ENCODE measurements at places on chromosomes 13 and 19. TPM values are rescaled to one million over a fixed set of nuclear protein-coding genes. Genes with fewer than 3 reads are reported as not detected.

- DNase-seq = no peak
Measured at GRCh38 chr13:29103065-29103800, 283.1 kb downstream of the MTUS2 start.

ZNF121 gene
- polyA plus RNA-seq = 2.1 TPM

SERPINE3 gene
- polyA plus RNA-seq = not detected

- DNase-seq = no peak
Measured at GRCh38 chr13:77915686-77916085, 2.9 kb downstream of the EDNRB start.

GRCh38 chr13:86383151-86383550, 583.9 kb upstream of the SLITRK6 start:
- DNase-seq = no peak

- DNase-seq = no peak
Measured at GRCh38 chr13:101949681-101950080, 452.2 kb downstream of the FGF14 start.

ZNF235 gene
- polyA plus RNA-seq = 5.1 TPM

GRCh38 chr13:28819735-28820098, 422 bp upstream of the MTUS2 start:
- DNase-seq = no peak

ZNF600 gene
- 20.1 TPM for polyA plus RNA-seq

DNA sequence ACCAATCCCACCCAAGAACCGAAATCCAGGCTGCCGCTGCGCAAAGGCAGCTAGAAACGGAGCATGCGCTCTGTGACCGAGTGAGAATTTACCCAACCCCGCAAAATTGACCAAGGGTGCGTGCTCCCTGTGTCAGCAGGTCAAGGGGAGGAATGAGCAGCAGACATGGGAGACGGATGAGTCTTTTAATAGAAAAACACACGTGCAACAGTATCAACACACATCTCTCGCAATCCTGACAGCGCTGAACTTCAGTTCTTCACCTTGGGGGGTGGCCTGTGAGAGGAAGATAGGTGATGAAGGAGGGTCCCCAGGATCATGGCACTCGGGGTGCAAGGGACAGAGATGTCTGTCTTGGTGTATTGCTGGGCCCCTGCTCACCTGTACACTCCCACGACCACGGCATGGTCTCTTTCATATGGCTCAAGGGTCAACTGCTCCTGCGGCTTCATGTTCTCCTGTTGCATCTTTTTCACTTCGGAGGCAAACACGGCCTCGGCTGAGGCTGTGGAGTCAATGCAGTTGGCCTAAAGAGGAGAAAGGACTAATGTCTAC, 402 bp upstream of the DYRK1B start:
- no peak for DNase-seq

KLK2 gene
- polyA plus RNA-seq = not detected

DNA sequence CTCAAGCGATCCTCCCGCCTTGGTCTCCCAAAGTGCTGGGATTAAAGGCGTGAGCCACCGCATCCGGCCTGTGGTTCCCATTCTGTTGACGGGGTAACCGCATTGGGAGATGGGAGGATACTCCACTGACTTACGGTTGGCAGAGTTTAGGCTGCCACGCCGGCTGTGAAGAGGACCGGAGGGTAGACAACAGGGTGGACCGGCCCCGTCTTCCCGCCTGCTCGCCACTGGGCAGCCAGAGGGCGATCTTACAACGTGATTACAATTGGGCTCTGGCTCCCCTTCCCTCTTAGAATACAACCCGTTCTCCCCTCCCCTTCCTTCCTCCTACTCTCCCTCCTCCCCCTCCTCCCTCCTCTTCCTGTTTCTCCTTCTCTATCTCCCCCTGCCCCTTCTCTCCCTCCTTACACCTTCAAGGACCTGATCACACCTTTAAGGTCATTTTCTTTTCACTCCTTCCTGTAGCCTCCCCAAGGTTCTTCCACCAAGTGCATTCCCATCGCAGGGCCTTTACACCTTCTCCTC, 957 bp upstream of the CCDC194 start:
- peak; percentile 24 for DNase-seq

- no peak for DNase-seq
Measured at GRCh38 chr19:55530996-55531395, 5.9 kb downstream of the SBK2 start.

DNA sequence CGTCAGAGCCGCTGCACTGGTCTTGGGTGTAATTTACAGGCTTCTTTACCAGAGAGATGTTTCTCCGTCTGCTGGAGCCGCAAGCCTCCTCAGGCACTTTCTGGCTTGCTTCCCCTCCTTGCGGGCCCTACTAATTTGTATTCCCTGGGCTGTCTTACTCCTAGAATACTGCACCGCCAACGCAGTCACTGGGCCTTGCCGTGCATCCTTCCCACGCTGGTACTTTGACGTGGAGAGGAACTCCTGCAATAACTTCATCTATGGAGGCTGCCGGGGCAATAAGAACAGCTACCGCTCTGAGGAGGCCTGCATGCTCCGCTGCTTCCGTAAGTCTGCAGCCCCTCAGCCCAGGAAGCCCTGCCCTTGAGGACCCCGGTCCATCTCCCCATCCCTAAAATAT, 14.1 kb upstream of the C19orf33 start:
- DNase-seq = no peak

DNA sequence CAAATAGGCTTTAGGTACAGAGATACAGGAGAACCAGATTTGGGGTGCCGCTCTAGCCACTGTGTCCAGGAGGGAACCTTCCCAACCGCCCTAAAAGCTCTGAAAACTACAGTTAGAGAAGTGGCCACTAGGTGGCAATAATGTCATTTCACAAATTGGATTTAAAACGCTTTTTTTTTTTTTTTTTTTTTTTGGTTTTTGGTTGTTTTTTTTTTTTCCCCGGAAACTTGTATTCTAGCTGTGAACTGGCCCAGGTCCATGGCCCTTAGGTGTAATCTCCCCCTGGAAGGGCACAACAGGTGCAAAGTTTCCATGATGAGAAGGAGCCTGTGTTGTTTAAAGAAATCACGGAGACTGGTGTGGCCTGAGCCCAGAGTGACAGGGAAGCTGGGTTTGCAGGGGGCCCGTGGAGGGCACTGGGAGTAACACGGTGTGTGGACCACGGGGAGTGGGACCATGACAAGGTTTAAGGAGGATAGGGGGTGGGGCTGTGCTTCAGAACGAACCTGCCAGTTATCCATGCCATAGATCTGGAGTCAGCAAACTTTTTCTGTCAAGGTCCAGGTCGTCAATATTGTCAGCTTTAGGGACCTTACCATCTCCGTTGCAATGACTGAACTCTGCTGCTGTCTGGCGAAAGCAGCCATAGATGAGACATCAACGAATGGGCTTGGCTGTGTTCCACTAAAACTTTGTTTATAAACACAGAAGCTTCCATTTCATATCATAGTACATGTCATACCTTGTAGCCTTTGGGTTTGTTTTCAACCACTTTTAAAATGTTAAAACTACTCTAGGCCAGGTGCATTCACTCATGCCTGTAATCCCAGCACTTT, 10.1 kb downstream of the OR1I1 start:
- DNase-seq = peak; percentile 65

DNA sequence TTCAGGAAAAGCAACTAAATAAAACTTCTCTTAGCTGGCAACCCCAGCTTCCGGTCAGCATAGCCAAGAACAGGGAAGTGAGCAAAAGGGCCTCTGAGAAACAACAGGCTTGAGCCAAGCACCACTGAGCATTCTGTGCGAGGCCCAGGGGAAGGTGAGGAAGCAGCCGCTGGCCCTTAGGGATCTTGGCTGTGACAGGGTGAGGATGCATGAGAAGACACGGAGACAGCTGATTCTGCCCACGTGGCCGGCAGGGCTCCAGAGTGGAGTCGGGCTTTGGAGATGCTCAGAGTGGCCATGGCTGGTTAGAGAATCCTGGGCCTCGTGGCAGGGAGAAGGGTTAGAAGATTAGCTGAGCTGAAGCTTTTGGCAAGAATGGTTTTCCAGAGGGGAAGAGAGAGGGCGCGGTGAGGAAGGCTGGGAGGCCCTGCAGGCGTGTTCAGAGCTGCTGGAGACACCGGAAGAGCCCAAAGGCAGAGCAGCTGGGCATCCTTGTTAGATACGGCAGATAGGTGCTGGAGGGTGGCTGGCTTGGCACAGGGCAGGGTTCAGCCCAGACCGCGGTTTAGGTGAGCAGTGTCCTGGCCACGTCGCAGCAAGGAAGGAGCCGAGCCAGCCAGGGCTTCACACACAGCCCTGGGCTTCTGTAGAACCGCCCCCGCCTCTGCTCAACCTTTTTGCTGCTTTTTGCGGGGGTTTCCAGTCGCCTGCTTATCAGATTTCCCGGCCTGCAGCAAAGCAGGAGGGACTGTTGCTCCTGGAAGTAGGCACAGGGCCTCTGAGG, 17.3 kb downstream of the UPF1 start:
- no peak for DNase-seq

- no peak for DNase-seq
Measured at GRCh38 chr19:3114811-3115210, 20.6 kb downstream of the GNA11 start.

SIGLEC14 gene
- polyA plus RNA-seq = 0.11 TPM

STOML3 gene
- not detected for polyA plus RNA-seq

DNA sequence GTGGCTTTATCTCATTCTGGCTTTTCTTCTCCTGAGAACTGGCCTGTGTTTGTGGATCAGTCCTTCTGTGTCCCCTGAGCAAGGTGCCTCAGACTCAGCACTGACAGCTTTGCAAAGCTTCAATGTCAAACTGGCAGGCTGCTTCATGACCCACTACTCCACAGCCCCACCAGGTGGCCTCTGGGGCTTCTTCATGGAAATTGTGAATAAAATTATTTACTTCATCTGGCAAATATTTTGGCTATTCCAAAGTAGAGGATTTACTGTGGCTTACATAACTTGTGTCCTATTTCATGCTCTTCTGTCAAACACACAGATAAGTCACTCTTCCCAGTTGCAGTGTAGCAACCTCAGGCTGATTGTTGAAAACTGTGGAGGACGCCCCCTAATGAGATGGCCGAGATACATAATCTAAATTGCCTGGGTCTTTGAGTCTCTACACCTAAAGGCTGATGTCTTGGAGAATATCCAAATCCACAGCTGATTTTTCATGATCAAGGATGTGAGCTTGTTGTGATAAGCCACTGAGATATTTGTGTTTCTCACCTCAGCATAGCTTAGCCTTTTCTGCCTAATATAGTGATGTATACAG, 721.9 kb upstream of the SLC10A2 start:
- no peak for DNase-seq

DNA sequence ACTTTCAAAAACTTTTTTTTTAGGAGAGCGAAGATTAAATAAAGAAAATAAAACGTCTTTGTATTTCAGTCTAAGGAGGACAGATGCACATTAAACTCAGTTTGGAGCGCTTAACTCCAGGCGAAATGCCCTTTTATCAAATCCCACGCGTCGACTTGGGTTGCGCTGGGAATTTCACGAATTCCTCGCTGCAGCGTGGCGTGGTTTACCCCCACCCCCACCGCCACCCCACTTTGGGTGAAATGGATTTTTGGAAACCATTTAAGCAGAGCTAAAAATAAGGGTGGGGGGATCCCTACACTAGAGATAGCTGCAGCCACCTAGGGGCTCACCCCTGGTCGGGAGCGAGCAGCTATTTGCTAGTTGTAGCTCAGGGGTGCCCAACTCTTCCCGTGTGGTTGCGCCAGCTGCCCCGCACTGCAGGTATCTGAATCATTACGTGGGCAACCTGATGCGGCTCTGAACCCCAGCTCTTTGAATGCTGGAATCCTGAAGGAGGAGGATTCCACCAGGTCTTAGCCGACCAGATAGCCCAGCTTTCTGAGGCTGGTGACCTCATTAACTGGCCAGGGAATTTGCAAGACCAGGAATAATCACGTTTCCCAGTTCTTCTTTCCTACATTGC, 6.5 kb upstream of the TSHZ3 start:
- no peak for DNase-seq

DNA sequence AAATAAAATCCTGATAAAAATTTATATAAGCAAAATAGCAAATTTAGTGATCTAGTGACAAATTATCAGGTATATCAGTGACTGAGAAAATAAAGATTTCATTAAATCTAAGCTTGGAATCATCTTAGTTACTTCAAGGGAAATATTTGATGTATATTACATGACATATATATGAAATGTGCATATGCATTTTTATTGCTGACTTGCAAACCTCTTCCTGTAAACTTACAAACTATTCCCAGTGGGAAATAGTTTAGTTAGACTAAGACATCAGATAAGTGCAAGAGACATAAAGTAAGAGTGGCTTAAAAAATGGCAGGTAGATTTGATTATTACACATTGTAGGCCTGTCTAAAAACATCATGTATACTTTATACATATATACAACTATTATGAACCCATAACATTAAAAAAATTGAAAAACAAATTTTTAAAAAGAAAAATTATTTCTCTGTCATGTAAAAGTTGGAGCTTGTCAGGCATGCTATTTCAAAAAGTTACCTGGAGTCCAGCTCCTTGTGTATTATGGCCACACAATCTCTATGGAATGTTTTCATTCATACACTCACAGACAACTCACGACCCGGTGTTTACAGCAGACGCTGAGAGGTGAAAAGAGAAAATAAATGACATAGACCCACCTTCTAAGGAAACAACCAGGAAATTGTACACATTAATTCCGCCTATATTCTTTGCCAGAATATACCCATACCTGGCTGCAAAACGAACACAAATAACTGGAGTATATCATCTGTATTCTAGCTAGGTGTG, 724.5 kb downstream of the SLITRK6 start:
- DNase-seq = no peak

RNF113B gene
- not detected for polyA plus RNA-seq

DNA sequence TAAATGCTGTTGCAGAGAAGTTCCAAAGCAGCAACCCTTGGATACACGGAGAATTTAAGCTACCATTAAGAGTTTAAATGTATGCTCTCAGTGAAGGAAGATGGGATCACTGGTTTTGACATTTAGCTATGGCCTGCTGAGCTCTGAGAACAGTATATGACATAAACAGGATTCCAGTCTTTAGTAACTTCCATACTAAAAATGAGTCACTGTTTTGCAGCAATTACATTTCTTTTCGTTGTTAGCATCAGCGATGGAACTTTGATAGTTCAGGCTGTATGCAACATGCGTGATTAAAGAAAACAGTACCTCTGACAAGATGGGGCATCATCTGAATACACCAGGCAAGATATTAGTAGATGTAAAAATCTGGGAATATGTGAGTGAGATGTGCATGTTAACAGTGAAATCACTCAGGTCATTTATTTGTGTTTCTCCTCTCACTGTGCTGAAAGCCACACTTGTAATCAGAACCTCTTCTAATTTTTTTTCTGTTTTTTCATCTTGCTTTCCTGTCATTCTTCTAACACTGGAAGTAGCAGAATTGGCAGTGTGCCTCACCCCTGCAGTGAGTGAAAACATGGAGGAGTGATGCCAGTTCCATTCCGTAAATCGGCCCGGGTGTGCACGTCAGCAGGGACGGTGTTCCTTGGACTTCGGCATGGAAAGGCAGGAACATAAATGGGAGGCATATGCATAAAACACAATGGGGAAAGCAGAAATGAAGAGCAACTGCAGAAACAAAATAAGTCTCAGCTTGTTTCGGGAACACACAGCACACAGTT, 361.5 kb downstream of the OXGR1 start:
- DNase-seq = no peak

All from CD4-positive, alpha-beta memory T cell (primary cell).